Fibroblast of mammary gland (primary cell): ENCODE measurements at places on chromosomes 3 and 15.

- peak; percentile 48 for DNase-seq
These were observed 27.1 kb upstream of the SKIL start for GRCh38 chr3:170330366-170330765.

GRCh38 chr3:66472313-66473134 is 28.3 kb downstream of the LRIG1 start:
- DNase-seq, result peak; percentile 92

GRCh38 chr3:4218456-4219226 is 84.5 kb upstream of the SETMAR start:
- DNase-seq, result no peak

DNA sequence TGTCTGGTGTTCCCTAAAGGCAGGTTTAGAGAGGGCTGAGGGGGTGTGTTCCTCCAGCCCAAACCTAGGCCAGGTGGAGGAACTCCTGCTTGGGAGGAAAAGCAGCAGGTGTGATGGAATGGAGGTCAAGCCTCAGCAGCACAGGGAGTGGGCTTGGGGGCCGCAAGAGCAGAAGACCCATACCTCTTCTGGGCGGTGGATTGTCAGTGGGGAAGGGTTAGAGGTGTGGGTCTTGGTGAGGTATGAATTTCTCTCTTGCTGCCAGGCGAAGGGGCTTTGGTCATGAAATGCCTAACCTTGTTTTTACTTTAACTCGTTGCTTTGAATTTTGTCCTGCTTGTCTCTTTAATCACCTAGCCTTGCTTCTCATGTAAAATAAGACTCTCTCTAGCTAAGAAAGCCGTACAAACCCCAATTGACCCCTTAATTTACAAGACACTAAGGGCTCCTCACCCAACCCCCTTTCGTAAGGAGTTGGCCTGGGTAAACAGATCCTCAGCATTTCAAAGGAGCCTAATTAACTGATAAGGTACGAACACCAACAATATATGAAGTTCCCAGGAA is 38.9 kb downstream of the DHX30 start:
- no peak for DNase-seq

DNA sequence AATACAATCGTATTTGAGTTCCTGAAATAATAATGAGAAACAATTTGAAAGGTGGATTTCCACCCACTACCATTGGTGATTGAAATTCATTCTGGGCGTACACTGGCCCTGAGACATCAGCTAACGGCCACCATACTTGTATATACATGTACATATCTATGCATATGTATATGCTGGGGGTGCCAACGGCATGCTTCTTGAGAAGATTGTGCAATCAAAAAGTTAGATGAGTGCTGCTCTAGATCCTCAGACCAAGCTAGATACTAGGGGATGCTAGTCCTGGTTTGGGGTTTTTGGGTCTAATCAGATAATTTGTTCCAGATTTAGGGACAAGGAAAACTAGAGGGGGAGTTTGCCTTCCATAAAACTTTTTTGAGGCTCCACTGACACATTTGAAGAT is 2.9 kb downstream of the TMEM40 start:
- no peak for DNase-seq

- no peak for DNase-seq
These were observed 7.2 kb downstream of the RTF1 start for GRCh38 chr15:41423979-41424659.

DNA sequence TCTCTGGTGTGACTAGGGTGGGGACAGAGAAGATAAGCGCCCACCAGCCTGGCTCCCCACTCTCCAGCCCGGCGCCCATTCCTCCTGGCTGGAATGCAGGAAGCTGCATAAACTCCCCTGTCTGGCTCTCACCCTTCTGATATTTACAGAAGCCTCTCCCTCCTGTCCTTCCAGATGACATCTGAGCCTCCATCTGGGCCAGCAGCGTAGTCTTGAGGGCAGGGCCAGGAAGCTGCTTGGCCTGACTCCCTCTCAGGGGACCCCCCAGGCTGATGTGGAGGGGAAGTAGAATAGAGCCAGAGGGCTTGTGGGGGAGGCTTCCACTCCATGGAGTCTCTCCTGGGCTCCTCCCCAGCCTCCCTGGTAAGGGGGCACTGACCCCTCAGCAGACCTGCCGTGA is 49.9 kb downstream of the LINGO1 start:
- DNase-seq, result no peak

- no peak for DNase-seq
These were observed 22.6 kb downstream of the TGFBR2 start for GRCh38 chr3:30628901-30629590.

- DNase-seq, result no peak
These were observed 130.4 kb upstream of the FOXB1 start for GRCh38 chr15:59873644-59874272.

DNA sequence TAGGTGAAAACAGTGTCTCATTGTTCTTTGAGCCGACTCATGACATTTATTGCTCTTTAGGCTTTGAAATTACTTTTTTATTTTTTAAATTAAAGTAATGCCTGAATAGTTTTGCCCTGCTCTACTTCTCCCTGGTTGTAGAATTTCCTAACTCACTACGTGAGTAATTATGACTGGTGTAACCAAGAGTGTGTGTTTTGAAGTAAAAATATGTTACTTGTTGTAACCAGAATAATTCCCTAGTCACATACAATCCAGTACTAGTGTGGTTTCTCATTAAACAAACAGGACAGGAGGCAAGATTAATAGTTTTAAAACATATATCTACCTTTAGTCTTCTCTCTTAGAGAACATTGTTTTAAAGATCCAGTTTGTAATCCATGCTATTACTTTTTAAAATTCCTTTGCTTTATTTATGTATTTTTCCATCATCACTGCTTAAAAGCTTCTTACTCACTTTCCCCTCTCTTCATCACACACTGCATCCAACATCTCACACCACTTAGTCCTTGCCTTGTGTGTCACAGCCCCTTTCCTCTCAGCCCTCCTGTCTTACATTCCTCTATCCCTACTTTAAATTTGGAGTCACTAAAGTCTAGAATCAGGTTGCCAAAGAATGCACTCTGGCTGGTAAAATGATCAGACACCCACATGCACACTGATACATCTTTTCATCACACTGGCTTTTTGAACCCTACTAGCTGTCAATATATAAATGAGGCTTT is 219.7 kb downstream of the WNT5A start:
- peak; percentile 74 for DNase-seq

- peak; percentile 65 for DNase-seq
These were observed 607 bp upstream of the IMP3 start for GRCh38 chr15:75640483-75641178.

GRCh38 chr15:80333261-80333660 is 70.9 kb upstream of the ARNT2 start:
- no peak for DNase-seq
